Glutamatergic neuron (in vitro differentiated cells): ENCODE measurements at places on chromosomes 6 and 20. TPM values are rescaled to one million over a fixed set of nuclear protein-coding genes. Genes with fewer than 3 reads are reported as not detected.

B3GAT2 gene
- 8.1 TPM for total RNA-seq

C6orf58 gene
- not detected for total RNA-seq

RHAG gene
- total RNA-seq, result not detected

CST2 gene
- not detected for total RNA-seq

DNA sequence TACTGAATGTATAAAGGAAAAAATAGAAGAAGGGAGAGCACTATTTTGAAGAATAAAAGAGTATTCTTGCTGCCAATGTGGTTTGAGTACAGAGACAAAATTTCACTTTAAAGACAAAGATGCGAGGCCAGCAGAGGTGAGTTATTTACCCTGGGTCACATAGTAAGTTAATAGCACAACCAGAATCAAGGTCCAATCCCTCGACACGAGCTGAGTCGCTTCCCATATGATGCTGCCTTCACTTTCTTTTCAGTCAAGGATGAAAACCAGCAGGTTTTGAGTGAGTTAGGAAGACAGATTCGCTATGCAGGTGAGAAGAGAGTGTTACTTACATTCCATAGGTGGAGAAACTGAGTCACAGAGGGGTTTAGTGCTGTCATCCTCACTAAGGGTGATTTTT, 75.8 kb downstream of the F13A1 start:
- H3K4me3 ChIP-seq, result no peak overlapping the region
- H3K4me1 ChIP-seq, result peaks cover 11% of the 10 kb centered on the region
- peaks cover 5% of the 10 kb centered on the region for H3K36me3 ChIP-seq
- no peak for DNase-seq

GRCh38 chr6:134472661-134473060, 154.7 kb upstream of the SGK1 start:
- no peaks in the 10 kb centered on the region for H3K27me3 ChIP-seq
- H3K4me1 ChIP-seq, result peaks cover under 1% of the 10 kb centered on the region
- no peak for DNase-seq
- H3K27ac ChIP-seq, result no peak overlapping the region
- H3K4me3 ChIP-seq, result no peak overlapping the region
